ENCODE measurements at places on chromosomes 13 and 19.

- DNase-seq = no peak
Observed at GRCh38 chr19:55113570-55114039, 3.8 kb downstream of the PPP1R12C start.

GRCh38 chr13:79935121-79935520 is 405.8 kb downstream of the SPRY2 start:
- no peak for DNase-seq

- DNase-seq = no peak
Observed at GRCh38 chr13:41111454-41111853, 21.1 kb downstream of the KBTBD6 start.

DNA sequence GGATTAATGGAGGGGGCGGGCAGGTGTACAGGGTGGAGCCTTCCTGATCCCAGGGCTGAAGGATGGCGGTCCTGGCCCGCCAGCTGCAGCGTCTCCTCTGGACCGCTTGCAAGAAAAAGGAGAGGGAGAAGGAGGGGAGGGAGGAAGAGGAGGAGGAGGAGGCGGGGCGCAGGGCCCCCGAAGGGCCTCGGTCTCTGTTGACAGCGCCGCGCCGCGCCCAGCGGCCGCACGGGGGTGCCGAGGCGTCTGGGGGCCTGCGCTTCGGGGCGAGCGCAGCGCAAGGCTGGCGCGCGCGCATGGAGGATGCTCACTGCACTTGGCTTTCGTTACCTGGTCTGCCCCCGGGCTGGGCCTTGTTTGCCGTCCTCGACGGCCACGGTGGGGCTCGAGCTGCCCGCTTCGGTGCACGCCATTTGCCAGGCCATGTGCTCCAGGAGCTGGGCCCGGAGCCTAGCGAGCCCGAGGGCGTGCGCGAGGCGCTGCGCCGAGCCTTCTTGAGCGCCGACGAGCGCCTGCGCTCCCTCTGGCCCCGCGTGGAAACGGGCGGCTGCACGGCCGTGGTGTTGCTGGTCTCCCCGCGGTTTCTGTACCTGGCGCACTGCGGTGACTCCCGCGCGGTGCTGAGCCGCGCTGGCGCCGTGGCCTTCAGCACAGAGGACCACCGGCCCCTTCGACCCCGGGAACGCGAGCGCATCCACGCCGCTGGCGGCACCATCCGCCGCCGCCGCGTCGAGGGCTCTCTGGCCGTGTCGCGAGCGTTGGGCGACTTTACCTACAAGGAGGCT is at the start of gene PPM1N:
Gene PPM1N, plus strand, starts transcription at position 33 of the 785 bp plus-strand sequence. Its CDS starts 30 bp downstream, at position 63.
- peak; percentile 42 for DNase-seq

- DNase-seq = no peak
Observed at GRCh38 chr19:21484631-21485030, 20.8 kb upstream of the ZNF429 start.

- no peak for DNase-seq
Observed at GRCh38 chr13:75847588-75847987, 211.5 kb downstream of the LMO7 start.
